ENCODE measurements at places on chromosomes 5 and 9.

DNA sequence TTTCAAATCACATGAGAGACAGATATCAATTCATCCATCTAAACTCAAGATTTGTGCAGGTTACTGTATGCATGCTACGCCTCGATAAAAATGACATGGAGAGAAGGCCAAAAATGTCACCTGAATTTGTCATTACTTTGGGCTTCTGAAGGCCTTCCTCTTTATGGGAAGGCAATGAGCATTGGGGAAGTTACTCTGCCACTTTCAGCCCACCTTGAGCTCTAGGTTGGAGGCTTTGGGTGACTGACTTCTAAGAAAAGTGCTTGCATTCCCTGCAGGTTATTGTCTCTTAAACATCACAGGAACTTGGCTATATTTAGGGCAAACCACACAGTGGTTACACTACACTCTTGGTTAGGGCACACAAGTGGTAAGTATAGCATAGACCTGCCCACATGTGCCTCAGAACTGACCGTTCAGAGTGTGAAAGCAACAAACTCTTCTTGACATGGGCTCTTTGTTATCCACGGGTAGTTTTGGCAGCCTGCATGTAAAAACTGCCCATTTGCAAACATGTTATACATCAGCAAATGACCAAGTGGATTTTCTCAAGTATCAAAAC, 169.5 kb downstream of the ZNF608 start:
- DNase-seq, result no peak

DNA sequence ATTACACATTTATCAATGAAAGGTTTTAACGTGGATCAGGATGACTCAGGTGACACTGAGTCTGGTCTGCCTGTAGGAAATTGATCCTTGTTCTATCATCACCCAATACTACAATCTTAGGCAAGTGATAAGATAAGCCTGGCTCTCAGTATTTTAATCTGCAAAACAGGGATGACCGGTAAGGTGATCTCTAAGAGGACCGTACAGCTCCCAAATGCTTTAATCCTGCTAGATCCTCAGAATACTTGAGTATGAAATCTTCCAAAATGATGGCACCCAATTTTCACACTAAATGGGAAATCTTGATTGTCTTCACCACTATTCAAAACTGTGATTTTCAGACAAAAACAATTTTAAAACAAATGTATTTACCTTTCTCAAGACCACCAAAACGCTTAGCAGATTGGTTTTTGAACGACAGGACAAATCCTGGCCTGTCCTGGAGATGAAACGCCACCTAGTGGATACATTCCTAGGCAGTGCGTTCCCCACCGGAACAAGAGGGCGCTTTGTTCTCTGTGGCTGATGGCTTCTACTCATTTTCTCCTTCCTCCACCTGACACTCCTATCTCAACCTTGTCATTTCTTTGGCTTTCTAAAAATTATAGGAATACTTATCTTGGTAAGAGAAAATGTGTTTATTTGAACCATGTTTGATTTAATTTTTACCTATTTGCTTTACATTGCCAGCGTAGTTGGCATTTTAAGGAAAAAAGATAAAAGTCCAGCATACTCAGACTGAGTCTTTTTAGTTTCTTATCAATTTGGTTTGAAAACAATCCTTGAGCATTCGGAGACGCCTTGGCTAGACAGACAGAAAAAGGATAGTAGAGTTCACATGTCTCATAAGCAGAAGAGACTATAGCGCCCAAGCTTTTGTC, 41.2 kb upstream of the VCAN start:
- DNase-seq, result peak; percentile 33

DNA sequence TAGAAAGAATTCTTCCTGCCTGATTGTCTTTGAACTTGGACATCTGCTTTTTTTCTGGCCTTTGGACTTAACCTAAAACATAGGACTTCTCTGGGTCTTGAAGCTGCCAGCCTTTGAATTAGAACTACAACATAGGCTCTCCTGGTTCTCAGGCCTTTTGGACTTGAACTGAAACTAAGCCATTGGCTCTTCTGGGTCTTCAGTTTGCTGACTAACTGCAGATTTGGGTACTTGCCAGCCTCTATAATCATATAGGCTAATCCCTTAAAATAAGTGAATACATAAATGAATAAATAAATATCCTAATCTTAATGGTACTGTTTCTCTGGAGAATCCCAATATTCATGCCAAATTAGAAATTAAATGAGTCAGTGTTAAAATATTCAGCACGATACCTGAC, 473.4 kb upstream of the PAPPA start:
- DNase-seq, result no peak

DNA sequence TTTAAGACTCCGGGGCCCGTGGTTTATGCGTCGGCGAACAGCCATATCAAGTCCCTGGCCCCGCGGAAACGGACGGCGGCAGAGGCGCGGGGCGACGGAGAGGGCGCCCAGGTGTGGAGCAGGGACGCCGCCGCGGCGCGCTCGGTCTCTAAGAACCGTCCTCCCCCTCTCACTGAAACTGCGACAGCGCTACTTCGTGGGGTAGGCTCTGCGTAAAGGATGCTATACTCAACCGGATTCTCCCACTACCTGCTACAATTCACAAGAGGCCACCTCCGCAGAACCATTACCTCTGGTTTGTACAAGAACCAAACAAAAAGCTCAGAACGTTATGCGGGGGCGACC, 404 bp downstream of the MRNIP start:
- no peak for DNase-seq

GRCh38 chr5:35138232-35138631, 90.5 kb upstream of the AGXT2 start:
- DNase-seq, result no peak

DNA sequence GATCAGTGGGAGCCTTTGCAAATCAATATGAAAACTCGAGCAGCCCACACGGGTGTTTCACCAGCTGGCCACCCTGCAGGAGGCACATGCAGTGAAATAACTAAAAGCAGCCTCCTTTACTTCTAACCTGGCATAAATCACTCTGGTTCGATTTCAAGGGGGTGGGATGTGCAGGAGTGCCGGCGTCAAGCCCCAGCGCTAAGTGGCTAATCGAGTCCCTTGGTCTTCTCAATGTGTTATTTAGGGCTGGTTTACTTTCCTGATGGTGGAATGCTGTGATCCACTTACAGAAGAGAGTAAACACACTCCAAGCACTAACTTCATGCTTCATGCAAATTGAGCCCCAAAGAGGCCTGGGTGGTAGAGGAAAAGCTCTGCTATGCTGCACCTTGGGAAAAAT, 109.4 kb downstream of the TMEM174 start:
- DNase-seq, result no peak

GRCh38 chr9:38125889-38126288, 56.9 kb upstream of the SHB start:
- no peak for DNase-seq

- DNase-seq, result no peak
Measured at GRCh38 chr5:66413931-66414330, 182.3 kb upstream of the MAST4 start.

DNA sequence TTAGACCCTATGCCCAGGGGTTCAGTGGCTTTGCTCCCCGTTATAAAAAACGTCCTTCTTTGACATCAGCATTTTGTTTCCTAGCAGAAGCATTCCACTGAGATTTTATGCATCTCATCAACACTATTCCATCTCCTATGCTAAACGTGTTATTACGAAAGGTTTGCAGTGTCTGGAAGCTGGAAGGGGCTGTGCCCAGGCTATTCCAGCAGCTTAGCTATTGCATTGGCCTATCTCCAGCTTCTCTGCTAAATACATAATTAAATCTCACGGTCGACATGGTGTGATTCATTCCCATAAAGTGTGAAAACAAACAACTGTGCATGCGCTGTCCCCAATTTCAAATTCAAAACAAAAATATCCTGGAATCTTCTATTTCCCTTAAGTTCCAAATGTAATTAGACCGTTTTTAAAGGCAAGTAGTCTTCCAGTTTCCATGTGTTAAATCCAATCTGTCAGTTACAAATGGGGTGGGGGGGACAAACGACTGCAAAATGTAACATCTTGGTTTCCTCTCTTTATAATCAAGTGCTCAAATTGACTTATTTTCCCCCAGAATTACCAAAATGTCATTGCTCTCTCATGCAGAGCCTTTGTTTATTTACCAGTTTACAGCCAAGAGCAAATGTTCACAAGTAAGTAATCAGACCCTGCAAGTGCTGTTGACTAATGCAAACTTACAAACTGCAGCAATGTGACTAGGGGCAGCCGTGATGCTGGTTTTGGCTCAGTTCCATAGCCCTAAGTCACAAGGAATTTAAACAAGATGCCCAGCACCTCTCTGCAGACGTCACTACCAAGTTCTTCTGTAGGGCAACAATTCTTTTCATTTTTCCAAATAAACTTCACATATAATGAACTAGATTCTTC, 212.3 kb upstream of the RORB start:
- DNase-seq, result no peak

DNA sequence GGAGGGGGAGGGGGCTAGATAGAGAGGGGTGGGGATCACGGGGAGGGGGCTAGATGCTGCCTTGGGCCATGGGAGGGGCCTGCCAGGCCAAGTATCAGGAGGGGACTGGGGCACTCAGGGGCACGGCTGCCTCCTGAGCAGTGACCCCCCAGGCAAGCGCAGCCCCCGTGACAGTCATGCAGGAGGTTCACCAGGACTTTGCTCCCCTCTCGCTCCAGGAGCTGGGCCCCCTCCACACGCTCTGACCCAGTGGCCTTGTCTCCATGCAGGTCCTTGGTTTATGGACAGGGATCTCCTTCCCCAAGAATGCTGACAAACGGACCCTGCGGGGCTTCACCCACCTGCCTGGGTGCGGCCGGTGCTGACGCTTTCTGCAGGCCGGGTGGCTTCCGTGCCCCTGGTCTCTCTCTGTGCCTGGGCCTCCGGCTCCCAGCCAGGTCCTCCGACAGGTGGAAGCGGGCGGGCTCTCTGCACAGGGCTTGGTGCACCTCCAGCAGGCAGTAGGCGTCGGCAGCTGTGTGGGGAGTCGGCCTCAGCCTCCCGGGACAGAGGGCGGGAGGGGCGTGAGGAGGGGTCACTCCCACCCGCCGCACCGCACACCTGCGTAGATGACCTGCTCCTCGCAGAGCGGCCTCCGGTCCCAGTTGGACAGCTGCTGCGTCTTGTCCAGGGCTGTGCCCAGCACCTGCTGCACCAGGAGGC, 46.8 kb upstream of the NRARP start:
- DNase-seq, result no peak

- DNase-seq, result no peak
Measured at GRCh38 chr5:127025467-127025866, 4.9 kb downstream of the MARCHF3 start.

GRCh38 chr5:79201206-79201605, 34.7 kb upstream of the JMY start:
- DNase-seq, result no peak

GRCh38 chr9:137899551-137900360, 22.2 kb downstream of the CACNA1B start:
- DNase-seq, result no peak

DNA sequence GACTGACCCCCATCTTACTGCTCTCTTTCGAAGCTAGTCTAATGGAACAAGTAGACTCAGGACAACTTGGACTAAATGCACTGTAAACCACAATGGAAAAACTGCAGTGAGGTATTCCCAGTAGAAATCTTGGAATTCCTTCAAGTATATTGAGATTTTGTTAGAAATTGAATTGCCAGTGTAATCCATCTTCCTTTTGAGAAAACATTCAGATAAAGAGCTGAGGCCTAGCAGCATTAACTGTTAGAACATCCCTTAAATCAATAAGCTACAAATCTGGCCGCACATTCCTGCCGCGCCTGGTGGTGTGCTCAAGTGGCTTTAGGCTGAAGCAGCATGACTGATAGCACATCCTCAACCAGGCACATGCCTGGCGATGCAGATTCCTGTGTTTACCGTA, 29.3 kb downstream of the PPIC start:
- DNase-seq, result no peak

DNA sequence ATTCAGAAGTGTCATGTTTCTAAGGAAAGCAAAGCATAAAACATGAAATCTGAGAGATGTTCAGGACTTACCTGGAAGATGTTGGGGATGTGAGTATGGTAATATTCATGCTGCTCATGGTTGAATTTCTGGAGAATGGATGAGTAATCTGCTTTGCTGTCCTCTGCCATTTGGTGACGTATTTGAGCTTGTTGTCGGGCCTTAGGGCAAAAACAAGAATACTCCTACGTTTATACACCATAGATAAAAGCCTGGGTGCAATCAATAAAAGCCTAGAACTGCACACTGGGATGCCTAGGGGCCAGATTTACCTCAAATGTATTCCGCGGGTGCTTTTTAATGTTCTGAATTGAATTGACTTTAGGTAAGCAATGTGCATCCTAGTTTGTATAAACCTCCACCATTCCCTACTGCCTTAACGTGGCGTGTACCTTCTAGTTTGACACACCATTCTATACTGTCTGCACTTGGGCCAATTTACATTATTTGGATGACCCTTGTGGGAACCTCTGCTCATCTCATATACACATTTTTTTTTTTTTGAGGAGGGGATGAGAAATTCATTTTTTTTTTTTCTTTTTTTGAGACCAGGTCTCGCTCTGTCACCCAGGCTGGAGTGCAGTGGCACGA, 94.4 kb downstream of the USP20 start:
- no peak for DNase-seq

GRCh38 chr5:97102010-97102470, 40.4 kb downstream of the LIX1 start:
- no peak for DNase-seq

GRCh38 chr5:134252671-134253070, 26.8 kb upstream of the PPP2CA start:
- DNase-seq, result no peak

GRCh38 chr5:81553567-81554212, 159.8 kb upstream of the ACOT12 start:
- peak; percentile 68 for DNase-seq

DNA sequence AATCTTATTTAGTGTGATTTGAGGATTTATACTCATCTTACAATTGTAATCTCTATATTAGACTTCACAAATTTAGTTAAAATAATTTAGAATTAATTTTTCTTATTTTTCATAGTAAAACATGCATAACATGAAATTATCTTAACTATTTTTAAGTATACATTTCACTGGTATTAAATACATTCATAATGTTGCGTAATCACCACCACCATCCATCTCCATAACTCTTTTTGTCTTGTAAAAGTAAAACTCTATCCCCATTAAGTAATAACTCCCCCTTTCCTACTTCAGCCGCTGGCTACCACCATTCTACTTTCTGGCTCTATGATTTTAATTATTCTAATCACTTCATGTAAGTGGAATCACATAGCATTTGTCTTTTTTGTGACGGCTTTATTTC, 193.4 kb downstream of the SH3GL2 start:
- DNase-seq, result no peak

GRCh38 chr9:114419796-114420195, 32.0 kb upstream of the AKNA start:
- no peak for DNase-seq

DNA sequence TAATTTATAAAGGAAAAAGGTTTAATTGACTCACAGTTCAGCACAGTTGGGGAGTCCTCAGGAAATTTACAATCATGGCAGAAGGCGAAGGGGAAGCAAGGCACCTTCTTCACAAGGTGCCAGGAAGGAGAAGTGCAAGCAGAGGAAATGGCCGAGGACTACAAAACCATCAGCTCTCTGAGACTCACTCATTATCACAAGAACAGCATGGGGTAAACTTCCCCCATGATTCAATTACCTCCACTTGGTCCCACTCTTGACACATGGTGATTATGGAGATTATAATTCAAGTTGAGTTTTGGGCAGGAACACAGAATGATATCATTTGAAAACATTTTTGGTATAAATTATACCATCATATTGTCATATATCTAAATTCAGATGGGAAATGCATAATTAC, 934.7 kb downstream of the CDH12 start:
- no peak for DNase-seq
